ENCODE measurements at places on chromosomes 2 and 18.

DNA sequence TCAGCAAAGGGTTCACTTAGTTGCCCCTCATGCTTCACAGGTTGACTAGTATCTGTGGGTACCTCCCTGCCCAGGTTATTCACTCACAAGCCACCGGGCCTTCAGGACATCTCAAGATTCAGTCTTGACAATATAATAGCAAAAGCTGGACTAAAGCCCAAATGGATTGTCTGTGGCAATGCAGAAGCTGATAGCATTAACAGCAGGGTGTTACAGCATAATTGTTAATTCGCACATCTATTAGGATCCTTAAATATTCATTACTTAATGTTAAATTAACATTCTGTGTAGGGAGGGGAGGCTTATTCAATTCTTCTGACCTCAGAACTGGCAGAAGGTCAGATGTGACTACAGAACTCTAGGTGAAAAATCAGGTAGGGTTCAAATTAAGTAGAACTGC, 20.2 kb upstream of the GTF2A1L start:
- peak; percentile 15 for DNase-seq

DNA sequence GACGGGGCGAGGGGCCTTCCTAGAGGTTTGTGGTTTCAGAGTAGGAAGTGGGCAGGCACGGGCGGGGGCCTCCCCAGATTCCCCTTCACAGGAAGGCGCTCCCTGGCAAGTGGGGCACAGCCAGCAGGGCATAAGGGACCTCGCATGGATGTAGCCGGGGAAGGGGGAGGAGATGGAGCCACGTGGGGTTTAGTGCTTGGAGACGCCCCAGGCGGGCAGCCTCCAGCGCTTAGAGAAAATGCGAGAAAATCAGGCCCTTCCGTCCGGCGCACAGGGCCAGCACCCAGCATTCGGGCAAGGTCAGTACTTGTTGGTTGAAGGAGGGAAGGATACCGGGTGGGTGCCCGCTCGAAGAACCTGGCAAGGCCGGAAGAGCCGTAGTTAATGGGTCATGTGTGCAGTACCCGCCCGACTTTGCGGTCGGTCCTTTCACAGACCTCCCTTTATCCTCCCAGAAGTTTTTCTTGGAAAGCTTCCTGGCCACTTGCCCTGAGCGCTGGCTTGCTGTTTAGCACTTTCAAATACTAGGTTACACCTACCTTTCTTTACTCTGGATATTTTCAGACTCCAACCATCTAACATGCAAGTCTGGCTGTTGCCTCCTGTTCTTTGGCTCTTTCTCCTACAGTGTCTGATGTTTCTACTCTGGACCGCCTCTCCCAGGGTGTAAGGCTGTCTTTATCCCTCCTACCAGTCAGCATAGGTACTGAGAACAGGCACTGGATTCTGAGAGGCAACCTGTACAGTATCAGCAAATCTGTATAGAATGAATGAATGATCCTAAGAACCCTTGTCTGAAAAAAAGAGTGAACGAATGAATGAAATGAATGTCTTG, 78.1 kb downstream of the CIB4 start:
- DNase-seq, result peak; percentile 85

DNA sequence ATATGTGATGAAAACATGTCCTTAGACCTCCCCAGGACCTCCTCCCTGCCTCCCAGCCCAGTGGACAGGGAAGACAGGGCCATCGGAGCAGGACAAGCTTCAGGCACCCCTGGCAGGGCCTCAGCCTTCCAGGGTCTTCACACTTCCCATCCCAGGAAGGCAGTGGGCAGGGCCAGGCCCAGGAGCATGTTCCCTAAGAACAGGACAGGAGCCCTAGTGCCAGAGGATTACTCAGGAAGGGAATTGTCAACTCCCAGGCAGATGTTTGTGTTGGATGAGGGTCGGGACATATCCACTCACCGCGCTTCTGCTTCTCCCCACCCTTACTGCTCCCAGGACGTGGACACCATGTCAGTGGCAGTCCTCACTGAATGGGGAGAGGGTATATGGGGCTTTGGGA, 138.9 kb downstream of the TNS1 start:
- no peak for DNase-seq

DNA sequence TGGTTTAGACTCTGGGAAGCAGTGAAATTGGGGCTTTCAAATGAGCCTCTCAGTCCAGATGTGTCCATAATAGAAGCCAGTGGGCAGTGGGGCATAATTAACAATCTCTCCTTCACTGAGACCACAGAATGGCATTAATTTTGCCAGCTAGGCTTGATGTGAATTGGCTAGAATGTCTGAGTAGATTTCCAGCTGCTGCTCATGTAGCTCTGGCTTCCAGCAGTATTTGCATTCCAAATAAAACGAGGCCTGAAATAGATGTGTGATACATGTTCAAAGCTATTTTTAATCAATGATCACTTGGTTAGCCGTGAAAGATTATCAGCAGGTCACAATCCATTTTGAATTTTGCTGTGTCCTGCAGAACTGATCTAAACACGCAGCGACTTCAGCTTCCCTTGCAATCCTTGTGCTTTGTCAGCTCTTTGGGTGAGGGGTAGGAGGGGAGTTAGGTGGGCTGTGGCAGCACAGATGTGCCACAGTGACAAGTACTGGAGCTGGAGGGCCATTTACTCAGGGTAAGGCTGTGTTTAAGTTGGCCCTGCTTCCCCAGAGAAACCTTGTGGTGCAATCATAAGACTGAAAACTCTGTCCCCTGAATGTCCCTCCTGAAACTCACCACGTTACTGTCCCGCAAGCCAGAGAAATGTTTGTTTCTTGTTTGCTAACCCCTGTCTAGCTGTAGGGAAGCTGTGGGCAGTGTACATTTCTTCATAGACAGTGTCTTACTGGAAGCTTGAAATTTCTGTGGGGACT, 56.9 kb upstream of the TMEM178A start:
- DNase-seq, result no peak

- no peak for DNase-seq
These were observed 78.8 kb downstream of the TGOLN2 start for GRCh38 chr2:85248773-85249509.

Data from COR-L47 (cell line).